ENCODE measurements at places on chromosomes 11 and 22.

DNA sequence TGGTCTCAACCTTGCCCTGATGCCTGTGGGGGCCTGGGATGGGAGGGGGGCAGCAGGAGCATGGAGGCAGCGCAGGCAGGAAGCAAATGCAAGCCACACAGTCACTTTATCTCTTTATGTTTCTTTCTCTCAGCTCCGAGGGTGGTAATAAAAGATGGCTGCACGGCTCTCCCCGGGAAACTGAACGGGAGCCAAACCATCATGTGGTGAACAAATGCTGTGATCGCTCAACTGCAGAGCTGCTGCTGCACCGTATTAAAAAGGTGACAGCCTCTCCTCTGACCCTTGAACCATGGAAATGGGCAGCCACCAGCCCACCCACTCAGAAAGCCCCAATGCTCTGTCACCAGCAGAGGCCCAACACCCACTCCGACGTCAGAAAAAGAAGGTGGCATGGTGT lies 110.0 kb downstream of the TIMP3 start:
- DNase-seq, result no peak

- no peak for DNase-seq
These were observed 9.0 kb downstream of the CLPB start for GRCh38 chr11:72425053-72425980.

- DNase-seq, result no peak
These were observed 280.2 kb downstream of the BUD13 start for GRCh38 chr11:116492600-116492999.

DNA sequence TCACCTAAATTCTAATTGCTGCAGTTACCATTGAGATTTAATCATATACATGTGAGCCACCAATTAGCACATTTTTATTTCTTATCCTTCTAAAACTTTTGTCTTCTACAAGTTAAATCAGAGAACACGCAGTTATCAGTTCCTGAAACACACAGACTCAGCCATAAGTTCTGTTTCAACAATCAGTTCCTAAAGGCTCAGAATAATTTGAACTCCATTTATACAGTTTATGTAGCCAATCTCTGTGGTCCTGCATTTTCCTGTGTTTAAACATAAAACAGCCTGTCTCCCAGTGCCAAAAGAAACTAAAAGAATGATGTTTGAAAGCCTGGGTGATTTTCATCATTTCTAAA lies 2.9 kb downstream of the PLAAT3 start:
- no peak for DNase-seq

- peak; percentile 76 for DNase-seq
These were observed 67.2 kb upstream of the BMAL1 start for GRCh38 chr11:13210424-13210823.

GRCh38 chr11:67415501-67416304 lies at the start of gene CARNS1:
Gene CARNS1, plus strand, starts transcription at chr11:67415678. Its CDS starts 522 bp downstream, at chr11:67416200.
- no peak for DNase-seq

DNA sequence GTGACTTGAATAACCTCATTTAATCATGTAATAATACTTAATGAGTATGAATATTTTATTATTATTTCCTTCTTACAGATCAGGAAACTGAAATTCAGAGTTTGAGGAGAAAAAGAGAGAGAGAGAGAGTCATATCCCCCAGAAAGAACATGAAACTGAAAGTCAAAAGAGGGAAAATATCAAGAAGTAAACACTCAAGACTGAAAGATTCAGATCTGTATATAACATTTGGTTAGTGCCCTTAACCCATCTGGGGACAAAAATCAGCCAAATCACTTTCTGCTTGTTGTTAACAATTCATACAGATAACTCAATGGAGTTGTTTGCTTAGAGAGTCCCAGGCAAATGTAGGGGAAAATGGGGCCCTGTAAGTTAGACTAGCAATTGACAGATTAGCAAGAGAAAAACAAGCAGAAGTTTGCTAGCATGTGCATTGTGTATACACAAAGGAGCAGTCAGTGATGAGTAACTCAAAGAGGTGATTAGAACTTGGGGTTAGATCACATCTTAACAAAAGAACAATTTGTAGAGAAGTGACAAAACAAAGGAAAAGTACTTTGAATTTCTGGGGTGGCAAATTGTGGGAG lies 25.9 kb upstream of the MMP13 start:
- DNase-seq, result no peak

- no peak for DNase-seq
These were observed 5.4 kb upstream of the LTBP3 start for GRCh38 chr11:65563601-65564000.

DNA sequence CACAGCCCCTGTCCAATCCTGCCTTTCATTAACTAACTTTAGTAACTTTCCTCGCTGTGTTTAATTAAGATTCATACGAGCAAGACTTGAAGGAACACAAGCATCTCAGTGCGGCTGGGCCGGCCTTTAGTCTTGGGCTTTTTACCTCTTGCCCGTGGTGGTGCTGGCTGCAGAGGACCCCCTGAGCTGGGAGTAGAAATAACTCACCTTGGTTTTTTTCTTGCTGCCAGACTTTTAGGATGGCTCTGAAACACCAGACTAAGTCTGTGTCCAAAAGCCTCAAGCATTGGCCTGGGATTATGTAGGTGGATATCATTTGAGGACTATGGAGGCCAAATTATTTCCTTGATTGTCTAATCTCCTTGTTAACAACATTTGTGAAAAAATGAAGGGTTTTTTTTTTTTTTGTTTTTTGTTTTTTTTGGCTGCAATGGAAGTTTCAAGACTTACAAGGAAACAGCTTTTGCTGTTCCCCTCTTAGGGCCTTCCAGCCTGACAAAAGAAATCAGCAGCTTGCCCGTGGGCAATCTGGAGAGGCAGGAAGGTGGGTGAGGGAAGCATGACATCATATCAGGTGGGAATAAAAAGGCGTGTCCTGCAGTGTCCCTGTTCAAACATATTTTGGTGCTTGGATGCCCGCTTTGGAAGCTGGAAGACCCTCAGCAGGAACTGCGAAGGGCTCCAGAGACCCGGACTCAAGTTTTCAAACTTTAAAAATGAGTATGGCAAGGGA lies 44.0 kb downstream of the SMIM38 start:
- no peak for DNase-seq

DNA sequence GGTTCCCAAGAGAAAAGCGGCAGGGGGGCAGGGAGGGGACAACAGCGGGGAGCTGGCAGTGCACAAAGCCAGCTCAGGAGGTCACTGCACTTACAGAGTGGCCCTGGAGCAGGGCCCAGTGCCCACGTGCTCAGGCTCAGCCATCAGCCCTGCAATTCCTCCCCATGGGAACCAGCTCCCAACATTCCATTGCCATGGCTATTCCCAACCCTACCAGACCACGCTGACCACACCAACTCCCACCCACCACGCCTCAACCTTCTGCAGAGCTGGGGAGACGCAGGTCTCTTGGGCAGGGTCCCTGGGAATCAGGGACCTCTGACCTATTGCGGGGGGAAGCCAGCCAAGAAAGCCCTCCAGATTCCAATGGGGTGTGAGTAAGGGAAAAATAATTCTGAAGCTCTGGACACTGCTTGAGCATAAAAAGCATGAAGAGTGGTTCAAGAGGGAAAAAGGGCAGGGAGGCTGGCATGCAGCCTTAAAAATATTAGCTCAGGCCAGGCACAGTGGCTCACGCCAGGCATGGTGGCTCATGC lies 38.3 kb upstream of the TFIP11 start:
- DNase-seq, result peak; percentile 18

- no peak for DNase-seq
These were observed 111.4 kb upstream of the PITPNB start for GRCh38 chr22:28030473-28030872.

- DNase-seq, result no peak
These were observed 1593.1 kb upstream of the RAG2 start for GRCh38 chr11:38191101-38191500.

GRCh38 chr11:132981131-132981956 lies 551.0 kb downstream of the OPCML start:
- DNase-seq, result no peak

DNA sequence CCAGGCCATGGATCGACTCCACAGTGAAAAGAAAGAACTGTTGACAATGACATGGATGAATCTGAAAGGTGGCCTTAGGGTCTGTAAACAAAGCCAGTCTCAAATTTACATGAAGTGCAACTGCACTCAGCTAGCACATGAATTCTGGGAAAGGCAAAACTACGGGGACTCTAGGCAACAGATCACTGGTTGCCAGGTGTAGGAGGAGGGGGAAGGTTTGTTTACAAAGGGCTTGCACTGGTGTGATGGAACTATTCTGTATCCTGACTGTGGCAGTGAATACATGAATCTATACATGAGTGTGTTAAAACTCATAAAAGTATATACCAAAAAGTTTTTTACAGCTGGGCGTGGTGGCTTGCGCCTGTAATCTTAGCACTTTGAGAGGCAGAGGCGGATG lies 27.3 kb downstream of the ALX4 start:
- no peak for DNase-seq

DNA sequence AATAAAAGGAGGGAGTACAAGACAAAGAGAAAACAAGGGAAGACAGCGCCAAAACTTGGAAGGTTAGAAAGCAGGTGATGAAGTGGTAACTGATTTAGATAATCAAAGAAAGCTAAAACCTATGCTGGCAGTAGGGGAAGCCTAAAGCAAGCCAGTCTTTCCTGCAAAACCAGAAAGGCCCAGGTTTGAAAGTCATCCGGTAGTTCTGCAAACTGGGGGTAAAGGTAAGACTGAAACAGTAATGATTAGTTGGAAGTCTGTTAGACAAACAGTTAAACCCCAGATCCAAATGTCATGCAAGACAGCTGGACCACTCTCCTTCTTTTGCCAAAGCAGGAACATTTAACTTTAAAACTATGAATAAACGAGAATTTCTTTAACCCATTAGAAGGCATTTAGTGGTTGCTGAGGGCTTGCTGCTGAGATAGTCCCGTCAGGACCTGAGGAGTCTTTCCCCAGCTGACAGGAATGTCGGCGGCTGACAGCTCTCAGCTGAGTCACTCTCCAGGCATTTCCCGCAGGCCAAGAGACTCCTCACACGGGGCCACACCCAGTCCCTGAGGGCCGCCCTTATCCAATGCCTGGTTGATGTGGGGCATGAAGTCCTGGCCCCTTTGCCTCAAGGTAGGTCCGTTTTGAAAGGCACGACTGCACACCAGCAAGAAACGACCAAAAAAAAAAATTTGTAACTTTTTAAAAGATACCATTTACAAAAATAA lies 36.3 kb upstream of the CFAP300 start:
- DNase-seq, result peak; percentile 85

GRCh38 chr11:38411149-38411548 lies 1813.1 kb upstream of the RAG2 start:
- no peak for DNase-seq

GRCh38 chr11:57087991-57088390 lies 93.8 kb upstream of the LRRC55 start:
- DNase-seq, result no peak

- no peak for DNase-seq
These were observed 50.1 kb downstream of the SLC35F2 start for GRCh38 chr11:107808521-107808920.

- DNase-seq, result no peak
These were observed 25.3 kb downstream of the SCN3B start for GRCh38 chr11:123628936-123629683.

- DNase-seq, result no peak
These were observed 3.1 kb downstream of the TNNT3 start for GRCh38 chr11:1922481-1923081.

Data from COLO829 (cell line).